Pulmonary artery endothelial cell (primary cell): ENCODE measurements at places on chromosomes 2 and 18. TPM values are rescaled to one million over a fixed set of nuclear protein-coding genes. Genes with fewer than 3 reads are reported as not detected.

Gene ST8SIA3
- not detected in 2 replicates for total RNA-seq

DNA sequence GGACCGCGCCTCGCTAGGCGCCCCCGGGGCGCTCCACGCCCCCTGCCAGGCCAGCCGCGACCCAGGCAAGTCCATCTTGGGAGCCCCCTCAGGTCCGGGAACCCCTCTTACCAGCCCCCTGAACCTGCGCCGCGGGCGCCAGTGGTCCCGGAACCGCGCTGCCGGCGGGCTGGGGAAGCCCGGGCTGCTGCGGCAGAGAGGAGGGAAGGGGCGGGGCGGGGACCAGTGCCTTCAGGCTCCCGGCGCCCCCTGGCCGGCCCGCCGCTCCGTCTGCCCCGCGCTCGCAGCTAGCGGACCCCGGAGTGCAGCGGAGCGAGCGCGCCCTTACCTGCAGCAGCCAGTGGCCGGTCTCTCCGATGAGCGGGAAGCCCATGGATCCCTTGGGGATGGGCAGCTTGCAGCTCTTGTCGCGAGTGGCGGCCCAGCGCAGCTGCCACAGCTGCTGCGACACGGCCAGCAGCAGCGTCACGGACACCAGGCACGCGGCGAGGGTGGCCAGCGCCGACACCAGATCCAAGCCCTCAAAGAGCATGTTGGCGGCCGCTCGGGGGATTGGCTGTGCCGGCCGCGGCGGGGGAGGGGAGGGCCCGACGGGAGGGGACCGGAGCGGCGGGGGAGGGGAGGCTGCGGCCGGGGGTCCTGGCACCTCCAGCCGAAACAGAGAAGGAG, at the start of gene CYP26B1:
TSS of gene CYP26B1 (minus strand) at position 560 of the 669 bp plus-strand sequence. CDS start at position 532, 28 bp downstream.
- no peak for DNase-seq

Gene ALK
- not detected in 2 replicates for total RNA-seq

DNA sequence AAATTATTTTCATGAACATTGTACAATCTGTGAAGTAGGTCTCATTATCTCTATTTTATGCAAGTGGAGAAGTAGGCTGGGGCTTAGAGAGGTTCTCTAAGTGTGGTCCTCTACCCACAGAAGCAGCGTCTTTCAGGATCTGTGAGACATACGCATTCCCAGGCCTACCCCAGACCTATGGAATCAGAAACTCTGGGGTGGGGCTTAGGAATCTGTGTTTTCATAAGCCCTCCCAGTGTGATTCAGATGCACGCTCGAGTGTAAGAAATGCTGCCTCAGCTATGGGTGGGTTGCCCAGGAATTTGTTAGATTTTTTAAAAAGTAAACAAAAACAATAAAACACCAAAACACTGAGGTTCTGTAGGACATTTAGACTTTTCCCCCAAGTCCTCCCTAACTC, 14.8 kb upstream of the ZAP70 start:
- DNase-seq = no peak

Gene CNRIP1
- total RNA-seq = 40.0 and 48.6 TPM in 2 replicates

Gene WNT10A
- not detected in 2 replicates for total RNA-seq

- no peak for DNase-seq
These were observed 73.6 kb downstream of the DDX1 start for GRCh38 chr2:15665067-15665942.
